ENCODE measurements at places on chromosomes 13 and 19. TPM values are rescaled to one million over a fixed set of nuclear protein-coding genes. Genes with fewer than 3 reads are reported as not detected.

METTL21C gene
- not detected for total RNA-seq

DYRK1B gene
- 86.3 TPM for total RNA-seq

HCST gene
- not detected for total RNA-seq

NUFIP1 gene
- 5.7 TPM for total RNA-seq

RUBCNL gene
- 1.9 TPM for total RNA-seq

KCNC3 gene
- 10.6 TPM for total RNA-seq

CELF5 gene
- total RNA-seq = 12.5 TPM

ENOX1 gene
- 8.7 TPM for total RNA-seq

FGF22 gene
- total RNA-seq = 1.5 TPM

STOML3 gene
- not detected for total RNA-seq

CKM gene
- 0.42 TPM for total RNA-seq

ZNF573 gene
- 12.2 TPM for total RNA-seq

TMEM59L gene
- total RNA-seq = 92.3 TPM
